ENCODE measurements at places on chromosomes 6 and 20.

DNA sequence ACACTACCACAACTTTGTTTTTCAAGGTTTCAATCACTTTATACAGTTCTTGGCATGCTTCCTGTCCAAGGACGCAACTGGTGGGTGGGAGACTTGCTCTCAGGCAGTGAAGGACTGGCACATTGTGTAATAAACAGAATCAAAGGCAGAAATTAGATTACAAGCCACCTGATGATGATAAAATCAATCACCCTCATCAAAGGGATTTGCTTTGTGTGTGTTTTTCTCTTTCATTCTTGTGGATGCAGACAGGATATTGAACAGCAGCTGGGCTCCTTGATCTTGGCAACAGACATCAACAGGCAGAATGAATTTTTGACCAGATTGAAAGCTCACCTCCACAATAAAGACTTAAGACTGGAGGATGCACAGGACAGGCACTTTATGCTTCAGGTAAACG, 71.4 kb downstream of the MTFR2 start:
- DNase-seq: no peak

- DNase-seq: peak; percentile 81
Measured at GRCh38 chr6:157274471-157275226, 48.7 kb downstream of the TMEM242 start.

GRCh38 chr6:80215063-80215462, 108.6 kb downstream of the BCKDHB start:
- DNase-seq: no peak

GRCh38 chr6:13923527-13924145, 1.1 kb upstream of the RNF182 start:
- DNase-seq: no peak
